ENCODE measurements at places on chromosomes 11 and 22. TPM values are rescaled to one million over a fixed set of nuclear protein-coding genes. Genes with fewer than 3 reads are reported as not detected.
A peak's percentile ranks its signal among the peaks of the same experiment; 100 is the strongest.

TXNRD2 gene
- 73.8 TPM for polyA plus RNA-seq

OR5A2 gene
- not detected for polyA plus RNA-seq

ROM1 gene
- polyA plus RNA-seq: 1.4 TPM

HEPHL1 gene
- polyA plus RNA-seq: not detected

CCDC15 gene
- 0.32 TPM for polyA plus RNA-seq

BAIAP2L2 gene
- not detected for polyA plus RNA-seq

- H3K4me1 ChIP-seq: no peaks in the 10 kb centered on the region
- no peak for DNase-seq
- no peak overlapping the region for H3K27ac ChIP-seq
- H3K36me3 ChIP-seq: peaks cover 70% of the 10 kb centered on the region
- H3K27me3 ChIP-seq: no peaks in the 10 kb centered on the region
Measured at GRCh38 chr22:20523086-20523983, 15.9 kb downstream of the MED15 start.

- no peaks in the 10 kb centered on the region for H3K4me1 ChIP-seq
- H3K4me3 ChIP-seq: no peak overlapping the region
- H3K27me3 ChIP-seq: no peaks in the 10 kb centered on the region
- DNase-seq: no peak
- no peak overlapping the region for H3K27ac ChIP-seq
Measured at GRCh38 chr22:19509191-19509590, 15.0 kb downstream of the CLDN5 start.

GRCh38 chr11:17883946-17884345 lies 128.9 kb downstream of the SERGEF start:
- H3K27ac ChIP-seq: no peak overlapping the region
- no peak for DNase-seq
- H3K4me3 ChIP-seq: no peak overlapping the region
- H3K36me3 ChIP-seq: no peaks in the 10 kb centered on the region

- peak; percentile 90 for DNase-seq
- H3K4me1 ChIP-seq: peaks cover 75% of the 10 kb centered on the region
- peaks cover 32% of the 10 kb centered on the region for H3K36me3 ChIP-seq
- peak overlapping the region; percentile 99 for H3K27ac ChIP-seq
- H3K27me3 ChIP-seq: no peaks in the 10 kb centered on the region
Measured at GRCh38 chr22:50190941-50191741, 5.4 kb downstream of the TRABD start.

DNA sequence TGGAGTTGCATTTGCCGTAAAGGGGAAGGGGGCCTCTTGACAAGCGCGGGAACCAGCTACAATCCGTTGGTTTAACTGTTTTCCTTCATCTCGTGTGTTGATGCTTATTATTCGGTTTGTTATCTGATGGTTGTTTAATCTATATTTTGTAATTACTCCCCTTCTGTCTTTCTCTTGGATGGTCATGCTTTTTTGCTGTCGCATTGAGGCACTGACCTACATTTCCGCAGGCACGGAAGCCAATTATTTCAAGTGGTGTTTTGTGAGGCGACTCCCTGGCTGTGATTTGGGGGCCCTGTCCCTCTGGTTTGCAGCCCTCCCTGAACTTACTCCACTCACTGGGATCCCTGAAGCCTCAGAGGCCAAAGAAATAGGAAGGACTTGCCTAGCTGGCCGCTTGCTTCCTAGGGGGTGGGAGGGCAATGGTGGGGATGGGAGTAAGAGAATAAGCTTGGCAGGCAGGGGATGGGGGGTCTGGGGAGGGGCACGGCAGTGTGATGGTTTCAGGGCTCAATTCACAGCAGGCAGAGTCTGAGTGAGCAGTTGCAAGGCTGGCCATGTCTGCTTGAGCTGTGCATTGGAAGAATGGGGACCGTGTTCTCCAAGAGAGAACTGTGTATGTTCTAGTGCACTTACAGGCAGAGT lies 165.8 kb upstream of the B3GAT1 start:
- no peaks in the 10 kb centered on the region for H3K36me3 ChIP-seq
- peaks cover 9% of the 10 kb centered on the region for H3K4me1 ChIP-seq
- DNase-seq: no peak
- H3K27ac ChIP-seq: no peak overlapping the region
- H3K27me3 ChIP-seq: peaks cover 32% of the 10 kb centered on the region

- H3K4me1 ChIP-seq: no peaks in the 10 kb centered on the region
- H3K36me3 ChIP-seq: no peaks in the 10 kb centered on the region
- H3K27me3 ChIP-seq: no peaks in the 10 kb centered on the region
- DNase-seq: no peak
Measured at GRCh38 chr11:131219646-131220045, 150.8 kb upstream of the NTM start.

GRCh38 chr22:49446759-49447710 lies 380.6 kb downstream of the BRD1 start:
- DNase-seq: no peak
- H3K4me1 ChIP-seq: no peaks in the 10 kb centered on the region
- no peak overlapping the region for H3K27ac ChIP-seq
- H3K36me3 ChIP-seq: no peaks in the 10 kb centered on the region

GRCh38 chr11:2867142-2867541 lies 18.4 kb downstream of the CDKN1C start:
- H3K27ac ChIP-seq: no peak overlapping the region
- no peak overlapping the region for H3K4me3 ChIP-seq
- H3K27me3 ChIP-seq: peaks cover 34% of the 10 kb centered on the region
- H3K36me3 ChIP-seq: no peaks in the 10 kb centered on the region

DNA sequence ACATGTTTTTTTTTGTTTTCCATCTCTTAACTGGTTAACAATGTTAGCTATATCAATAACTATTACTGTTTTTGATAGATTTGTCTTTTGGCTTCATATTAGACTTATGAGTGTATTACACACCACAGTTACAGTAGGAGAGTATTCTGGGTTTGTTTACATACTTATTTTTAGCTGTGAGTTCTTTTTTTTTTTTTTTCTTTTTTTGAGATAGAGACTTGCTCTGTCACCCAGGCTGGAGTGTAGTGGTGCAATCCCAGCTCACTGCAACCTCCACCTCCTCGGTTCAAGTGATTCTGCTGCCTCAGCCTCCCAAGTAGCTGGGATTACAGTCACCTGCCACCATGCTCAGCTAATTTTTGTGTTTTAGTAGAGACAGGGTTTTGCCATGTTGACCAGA lies 28.0 kb downstream of the CNTF start:
- DNase-seq: no peak
- H3K27me3 ChIP-seq: no peaks in the 10 kb centered on the region
- H3K4me1 ChIP-seq: no peaks in the 10 kb centered on the region
- H3K36me3 ChIP-seq: no peaks in the 10 kb centered on the region
- H3K4me3 ChIP-seq: no peak overlapping the region

- H3K4me1 ChIP-seq: peaks cover 18% of the 10 kb centered on the region
- peak overlapping the region; percentile 78 for H3K4me3 ChIP-seq
- peak overlapping the region; percentile 75 for H3K27ac ChIP-seq
- peak; percentile 28 for DNase-seq
- no peaks in the 10 kb centered on the region for H3K27me3 ChIP-seq
Measured at GRCh38 chr11:110430267-110431050, 711 bp downstream of the FDX1 start.

DNA sequence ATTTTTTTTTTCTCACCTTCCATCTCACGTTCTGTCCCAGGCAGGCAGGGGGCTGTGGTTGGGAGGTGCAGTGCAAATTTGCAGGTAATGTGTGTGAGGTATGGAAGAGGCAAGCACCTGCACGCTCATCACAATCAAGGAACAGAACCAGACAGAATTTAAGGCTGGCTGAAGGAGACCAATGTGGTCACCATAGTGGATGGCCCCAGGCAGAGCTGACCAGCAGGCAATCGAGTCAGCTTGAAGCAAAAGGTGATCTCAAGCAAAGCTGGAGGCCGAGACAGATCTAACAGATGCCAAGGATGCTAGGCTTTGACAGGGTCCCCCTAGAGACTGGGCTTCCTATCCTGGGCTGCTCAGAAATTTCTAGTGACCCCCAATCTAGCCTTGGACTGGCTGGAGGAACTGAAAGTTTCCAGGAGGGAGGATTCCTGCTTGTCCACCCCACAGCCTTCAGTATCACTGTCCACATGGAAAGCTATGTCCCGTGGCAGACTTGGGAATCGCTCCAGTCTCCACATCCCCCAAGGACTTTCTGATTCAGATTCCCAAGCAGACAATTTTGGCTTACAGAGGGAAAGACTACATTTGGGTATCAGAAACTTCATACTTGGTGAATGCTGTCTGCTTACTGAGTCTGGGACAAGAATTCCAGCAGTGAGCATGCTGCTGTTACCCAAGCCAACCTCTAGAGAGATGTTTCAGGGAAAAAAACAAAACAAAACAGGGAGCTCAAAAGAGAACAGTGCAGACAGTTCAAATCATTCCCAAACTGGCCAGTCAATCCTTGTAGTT lies 9.0 kb upstream of the MICAL3 start:
- no peak overlapping the region for H3K4me3 ChIP-seq
- H3K27me3 ChIP-seq: no peaks in the 10 kb centered on the region
- no peak overlapping the region for H3K27ac ChIP-seq
- H3K36me3 ChIP-seq: no peaks in the 10 kb centered on the region
- DNase-seq: no peak

- no peaks in the 10 kb centered on the region for H3K4me1 ChIP-seq
- H3K27me3 ChIP-seq: no peaks in the 10 kb centered on the region
- no peak for DNase-seq
- H3K4me3 ChIP-seq: no peak overlapping the region
- H3K36me3 ChIP-seq: no peaks in the 10 kb centered on the region
Measured at GRCh38 chr11:36131721-36132397, 157.4 kb downstream of the COMMD9 start.

DNA sequence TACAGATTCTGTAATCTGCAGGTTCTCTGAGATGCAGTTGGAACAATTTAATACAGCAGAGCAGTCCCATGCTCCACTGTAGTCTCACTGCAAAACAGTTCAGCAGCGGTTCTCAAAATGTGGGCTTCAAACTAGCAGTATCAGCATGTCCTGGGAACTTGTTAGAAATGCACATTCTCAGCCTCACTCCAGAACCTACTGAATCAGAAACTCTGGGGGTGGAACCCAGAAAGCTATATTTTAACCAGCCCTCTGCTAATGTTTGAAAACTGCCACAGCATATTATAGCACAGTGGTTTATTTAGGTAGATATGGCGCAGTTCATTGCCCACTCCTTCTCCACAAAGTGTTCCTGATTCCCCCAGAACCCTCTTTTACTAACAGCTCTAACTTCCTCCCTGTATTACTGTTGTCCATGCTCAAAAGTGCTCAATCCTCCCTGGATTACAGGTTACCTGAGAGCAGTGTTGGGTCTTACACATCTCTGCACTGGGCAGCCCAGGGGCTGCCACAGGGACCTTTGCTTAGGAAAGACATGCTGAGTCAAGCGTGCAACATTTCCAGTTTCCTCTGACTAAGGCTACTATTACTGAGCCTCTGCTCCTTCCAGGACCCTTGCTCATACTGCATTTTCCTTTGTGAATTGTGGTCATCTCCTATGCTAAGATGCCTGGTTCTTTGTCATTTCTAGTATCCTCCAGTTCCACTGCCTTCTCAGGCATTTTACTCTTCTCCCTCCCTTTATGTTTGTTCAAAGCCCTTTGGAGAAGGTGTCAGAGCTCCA lies 7.7 kb upstream of the DGAT2 start:
- no peaks in the 10 kb centered on the region for H3K36me3 ChIP-seq
- peaks cover 47% of the 10 kb centered on the region for H3K4me1 ChIP-seq
- no peak overlapping the region for H3K27ac ChIP-seq
- DNase-seq: peak; percentile 67

DNA sequence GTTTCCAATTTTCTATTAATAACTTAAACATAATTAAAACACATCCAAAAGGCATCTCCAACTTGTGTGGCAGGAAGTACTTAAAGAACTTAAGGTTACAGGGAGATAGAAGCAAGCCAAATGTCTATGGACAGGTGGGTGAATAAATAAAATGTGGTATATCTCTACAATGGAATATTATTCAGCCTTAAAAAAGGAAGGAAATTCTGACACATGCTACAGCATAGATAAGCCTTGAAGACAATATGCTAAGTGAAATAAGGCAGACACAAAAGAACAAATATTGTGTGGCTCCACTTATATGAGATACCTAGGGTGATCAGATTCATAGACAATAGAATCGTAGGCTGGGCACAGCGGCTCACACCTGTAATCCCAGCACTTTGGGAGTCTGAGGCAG lies 109.6 kb downstream of the WT1 start:
- no peak overlapping the region for H3K4me3 ChIP-seq
- H3K36me3 ChIP-seq: no peaks in the 10 kb centered on the region
- no peak for DNase-seq
- H3K4me1 ChIP-seq: no peaks in the 10 kb centered on the region
- no peak overlapping the region for H3K27ac ChIP-seq

DNA sequence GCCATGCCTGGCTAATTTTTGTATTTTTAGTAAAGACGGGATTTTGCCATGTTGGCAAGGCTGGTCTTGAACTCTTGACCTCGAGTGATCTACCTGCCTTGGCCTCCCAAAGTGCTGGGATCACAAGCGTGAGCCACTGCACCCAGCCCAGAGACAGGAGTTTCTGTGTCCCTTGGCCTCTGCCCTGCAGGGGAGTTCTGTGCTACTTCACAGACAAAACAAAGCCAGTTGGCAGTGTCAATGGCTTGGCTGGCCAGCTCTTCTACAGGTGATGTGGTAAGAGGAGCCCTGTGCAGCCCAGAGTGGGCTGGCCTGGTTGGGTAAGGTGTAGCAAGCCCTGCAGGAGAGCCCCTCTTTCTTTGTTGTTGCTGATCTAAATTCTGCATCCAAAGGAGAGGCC lies 60.5 kb upstream of the SHISAL1 start:
- H3K4me1 ChIP-seq: no peaks in the 10 kb centered on the region
- H3K4me3 ChIP-seq: no peak overlapping the region
- peaks cover 2% of the 10 kb centered on the region for H3K27me3 ChIP-seq
- no peak overlapping the region for H3K27ac ChIP-seq

GRCh38 chr22:39155421-39155820 lies 2.9 kb upstream of the CBX7 start:
- no peak overlapping the region for H3K27ac ChIP-seq
- peaks cover 37% of the 10 kb centered on the region for H3K27me3 ChIP-seq
- H3K4me1 ChIP-seq: peaks cover 25% of the 10 kb centered on the region

DNA sequence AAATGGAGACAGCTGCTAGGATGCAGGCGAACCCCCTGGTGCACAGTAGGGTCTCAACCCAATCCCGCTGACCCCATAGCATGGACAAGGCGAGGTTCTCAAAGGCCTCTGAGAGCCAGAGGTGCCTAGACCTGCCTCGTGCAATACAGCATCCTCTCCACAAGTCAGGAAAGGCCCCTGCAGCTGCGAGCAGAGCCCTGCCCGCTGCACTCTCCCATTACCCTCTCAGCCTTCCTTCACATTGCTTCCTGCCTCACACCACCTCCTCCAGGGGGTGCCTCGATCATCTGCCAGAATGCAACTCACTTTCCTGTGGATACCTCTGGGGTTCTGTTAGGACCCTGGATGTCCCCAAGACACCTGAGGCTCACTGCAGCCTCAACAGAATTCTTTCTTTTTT lies 42.8 kb upstream of the TCF20 start:
- no peak overlapping the region for H3K27ac ChIP-seq
- H3K36me3 ChIP-seq: no peaks in the 10 kb centered on the region
- no peak for DNase-seq
- H3K27me3 ChIP-seq: peaks cover 15% of the 10 kb centered on the region

- no peaks in the 10 kb centered on the region for H3K27me3 ChIP-seq
- H3K4me3 ChIP-seq: no peak overlapping the region
- H3K27ac ChIP-seq: no peak overlapping the region
Measured at GRCh38 chr11:132430429-132431062, 1060.1 kb downstream of the NTM start.

Data from CD14-positive monocyte (primary cell).